ENCODE measurements at places on chromosomes 7 and 10. TPM values are rescaled to one million over a fixed set of nuclear protein-coding genes. Genes with fewer than 3 reads are reported as not detected.

DNA sequence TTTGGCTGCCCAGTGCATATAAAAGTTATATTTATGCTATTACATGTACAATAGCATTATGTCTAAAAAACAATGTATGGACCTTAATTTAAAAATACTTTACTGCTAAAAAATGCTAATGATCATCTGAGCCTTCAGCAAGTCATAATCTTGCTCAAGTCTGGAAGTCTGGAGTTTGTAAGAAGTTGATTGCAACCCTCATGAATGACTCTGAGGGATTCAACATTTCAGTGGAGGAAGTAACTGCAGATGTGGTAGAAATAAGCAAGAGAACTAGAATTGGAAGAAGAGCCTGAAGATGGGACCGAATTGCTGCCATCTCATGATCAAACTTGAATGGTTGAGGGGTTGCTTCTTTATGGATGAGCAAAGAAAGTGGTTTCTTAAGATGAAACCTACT lies 13.0 kb upstream of the ADAMTS14 start:
- no peak for DNase-seq

- no peak for DNase-seq
Measured at GRCh38 chr10:129848696-129849451, 115.2 kb downstream of the EBF3 start.

- DNase-seq, result no peak
Measured at GRCh38 chr10:78433766-78434535, 400.3 kb downstream of the RPS24 start.

DNA sequence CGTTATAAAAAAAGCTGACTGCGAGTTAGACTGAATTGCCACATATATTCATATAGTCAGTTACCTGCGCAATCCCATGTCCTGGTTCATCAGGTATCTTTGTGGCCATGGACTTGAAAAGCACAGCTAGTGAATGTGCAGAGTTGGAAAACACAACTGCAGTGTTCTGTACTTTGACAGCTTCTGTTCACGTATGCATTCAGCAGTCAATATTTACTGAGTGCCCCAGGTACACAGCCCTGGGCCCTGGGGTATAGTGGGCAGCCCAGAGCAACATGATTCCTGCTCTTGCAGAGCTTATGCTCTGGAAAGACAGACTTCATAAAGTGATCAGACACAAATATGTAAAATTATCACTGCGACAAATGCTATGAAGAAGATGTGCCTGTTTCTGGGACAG lies 313.9 kb downstream of the PHTF2 start:
- DNase-seq, result no peak

GRCh38 chr10:74081941-74082718 lies 68.5 kb downstream of the AP3M1 start:
- no peak for DNase-seq

DNA sequence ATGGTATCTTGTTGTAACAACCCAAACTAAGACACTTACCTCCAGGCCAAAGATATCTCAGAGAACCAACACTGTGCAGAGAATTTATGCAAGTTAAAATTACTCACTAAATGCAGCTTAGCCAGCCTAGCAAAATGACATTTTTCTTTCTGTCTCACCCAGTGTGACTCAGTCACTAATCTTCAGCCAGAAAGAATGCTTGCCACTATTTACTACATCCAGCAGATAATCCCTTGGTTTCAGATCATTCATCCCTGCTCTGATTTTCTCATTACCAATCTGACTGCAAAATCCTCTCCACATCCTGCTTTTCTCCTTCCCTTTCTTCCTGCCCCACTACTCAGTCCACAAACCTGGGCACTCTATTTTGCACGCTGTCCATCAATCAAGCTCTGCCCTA lies 93.5 kb upstream of the NEBL start:
- no peak for DNase-seq

DNA sequence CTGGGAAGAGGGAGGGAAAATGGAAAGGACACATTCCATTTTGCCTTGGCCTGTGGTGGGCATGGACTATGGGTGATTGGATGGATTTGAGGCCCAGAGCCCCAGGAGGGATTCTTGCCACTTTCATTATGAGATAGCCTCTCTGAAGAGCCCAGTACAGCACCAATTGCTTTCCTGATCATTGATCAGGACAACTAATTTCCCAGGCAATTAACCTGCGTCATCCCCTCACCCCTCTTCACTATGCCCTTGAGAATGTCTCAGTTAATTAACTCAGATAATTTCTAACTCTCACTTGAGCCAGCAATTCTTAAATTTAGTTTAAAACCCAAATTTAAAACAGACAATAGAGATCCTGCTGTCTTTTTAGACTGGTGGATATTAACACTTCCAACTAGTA lies 13.5 kb upstream of the PLEKHA1 start:
- no peak for DNase-seq

The SUFU gene
- 3.7 TPM for total RNA-seq

The PCGF6 gene
- 41.8 TPM for total RNA-seq

The OLAH gene
- total RNA-seq, result 2.1 TPM

The NPTX2 gene
- 138 TPM for total RNA-seq

The COL13A1 gene
- 74.8 TPM for total RNA-seq

The CLCN1 gene
- not detected for total RNA-seq

The TAS2R4 gene
- 0.22 TPM for total RNA-seq

All from SJSA1 (cell line).